Anterior cingulate cortex (tissue), 58 donors: ENCODE measurements at places on chromosomes 2 and 18.

DNA sequence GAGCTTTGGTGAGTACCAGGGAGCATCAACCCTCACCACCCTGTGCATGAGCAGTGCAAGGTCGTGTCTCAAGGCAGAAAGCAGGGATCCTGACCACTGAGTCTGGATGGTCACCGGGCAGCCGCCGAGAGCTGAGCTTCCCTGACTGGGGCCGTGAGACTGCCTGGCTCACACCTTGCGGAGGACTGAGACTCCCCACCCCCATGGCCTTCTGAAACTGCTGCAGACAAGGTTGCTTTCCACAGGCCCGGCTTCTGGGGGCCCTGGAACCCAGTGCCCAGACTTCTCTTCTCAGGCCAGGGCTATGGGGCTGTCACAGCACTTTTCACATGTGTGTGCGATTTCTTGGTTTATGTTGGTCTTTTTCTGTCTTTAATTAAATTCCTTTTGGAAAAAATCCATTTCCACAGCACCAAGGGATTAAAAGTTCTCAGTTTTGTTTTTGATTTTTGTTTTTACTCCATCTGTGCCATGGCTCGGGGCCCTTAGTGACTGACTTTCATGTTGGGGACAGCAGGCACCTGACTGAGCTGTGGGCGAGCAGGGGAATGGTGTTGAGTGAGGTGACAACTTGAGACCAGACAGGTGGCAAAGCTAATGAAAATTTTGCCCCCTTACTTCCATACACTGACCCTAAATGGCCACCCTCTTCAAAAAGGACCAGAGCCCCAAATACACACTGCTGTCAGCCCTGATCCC lies 297.9 kb downstream of the CYP26B1 start:
- DNase-seq, result no peak

GRCh38 chr2:135839713-135840112 lies 2.7 kb upstream of the LCT start:
- no peak for DNase-seq

GRCh38 chr18:57435846-57436190 lies 644 bp downstream of the ONECUT2 start:
- DNase-seq, result no peak

DNA sequence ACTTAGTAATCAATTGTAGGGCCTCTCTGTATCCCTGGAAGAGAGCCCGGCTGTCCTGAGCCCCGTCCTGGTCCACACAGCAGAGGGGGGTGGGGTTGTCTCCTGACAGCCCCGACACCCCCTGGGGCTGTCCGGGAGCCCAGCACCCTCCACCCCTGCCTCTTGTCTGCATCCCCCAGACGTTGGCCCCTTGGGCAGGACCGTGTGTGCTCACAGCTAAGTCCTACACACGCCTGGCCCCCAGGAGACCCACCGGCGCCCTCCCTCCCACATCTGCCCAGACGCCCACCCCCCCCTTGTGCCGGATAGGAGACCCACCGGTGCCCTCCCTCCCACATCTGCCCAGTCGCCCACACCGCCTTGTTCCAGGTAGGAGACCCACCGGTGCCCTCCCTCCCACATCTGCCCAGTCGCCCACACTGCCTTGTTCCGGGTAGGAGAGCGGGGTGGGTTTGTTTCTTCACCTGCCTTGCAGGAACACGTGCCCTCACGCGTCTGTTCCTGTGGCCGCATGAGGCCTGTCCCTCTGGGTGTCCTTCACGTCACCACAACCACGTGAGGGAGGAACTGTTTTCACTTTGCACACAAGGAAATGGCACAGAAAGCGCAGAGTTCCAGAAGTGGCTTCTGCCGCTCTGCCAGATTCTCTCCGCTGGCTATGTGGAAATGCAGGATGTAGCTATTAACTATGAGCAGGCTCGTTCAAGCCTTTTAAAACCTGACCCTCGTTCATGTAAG lies 61.1 kb upstream of the NFATC1 start:
- no peak for DNase-seq

DNA sequence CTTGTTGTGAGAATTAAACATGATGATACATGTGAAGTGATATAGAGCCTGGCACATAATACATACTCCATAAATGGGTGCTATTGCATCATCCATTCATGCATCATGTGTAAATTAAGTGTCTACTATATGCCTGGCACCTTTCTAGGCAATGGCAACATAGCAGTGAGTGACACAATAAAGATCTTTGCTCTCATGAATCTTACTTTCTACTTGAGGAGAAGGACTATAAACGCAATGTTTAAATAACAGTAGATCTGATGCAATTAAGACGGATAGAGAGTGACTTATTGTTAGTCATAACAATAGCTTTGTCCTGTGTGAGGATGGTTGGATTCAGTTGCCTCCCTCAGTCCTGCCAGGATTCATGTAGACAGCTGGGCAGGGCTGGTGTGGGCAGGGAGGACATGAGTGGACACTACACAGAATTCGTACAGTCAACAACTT lies 88.4 kb upstream of the NPAS2 start:
- DNase-seq, result no peak

- no peak for DNase-seq
Observed at GRCh38 chr2:172449911-172450550, 22.6 kb downstream of the ITGA6 start.

DNA sequence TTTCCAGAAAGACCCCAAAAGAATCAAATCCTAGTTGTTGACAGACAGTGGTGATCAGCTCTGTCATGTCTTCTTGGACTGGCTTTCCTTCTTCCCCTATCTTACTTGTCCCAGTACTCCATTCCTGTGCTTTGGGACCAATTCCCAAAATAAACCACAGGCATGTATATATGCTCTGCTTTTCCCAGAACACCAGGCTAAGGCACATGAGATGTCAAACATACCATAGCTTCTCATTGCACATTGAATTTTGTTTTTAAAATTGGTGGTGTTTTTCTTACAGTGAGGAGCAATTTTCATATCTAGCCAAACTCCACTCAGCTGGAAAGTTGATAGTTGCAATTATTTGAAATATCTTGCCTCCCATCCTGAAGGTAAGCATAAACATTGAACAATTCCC lies 88.9 kb upstream of the RGPD4 start:
- DNase-seq, result no peak

GRCh38 chr2:191255271-191255670 lies 10.1 kb downstream of the MYO1B start:
- no peak for DNase-seq

DNA sequence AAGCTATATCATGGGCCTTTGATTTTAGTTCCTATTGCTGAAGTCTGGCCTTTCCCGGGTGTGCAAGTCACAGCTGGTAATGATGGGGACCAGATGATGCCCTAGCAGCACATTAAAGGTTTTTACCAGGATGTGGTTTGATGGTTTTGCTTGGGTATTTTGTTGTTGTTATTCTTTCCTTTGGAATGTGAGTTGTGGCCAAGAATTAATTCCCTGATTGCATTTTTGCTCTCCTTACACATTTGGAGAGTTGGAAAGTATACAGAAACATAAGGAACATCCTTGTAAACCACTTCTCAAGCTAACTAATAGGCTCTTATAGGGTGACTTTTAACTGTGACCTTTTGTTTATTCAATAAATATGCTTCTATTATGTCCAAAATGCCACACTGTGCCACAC lies 154.1 kb upstream of the MMADHC start:
- DNase-seq, result no peak

DNA sequence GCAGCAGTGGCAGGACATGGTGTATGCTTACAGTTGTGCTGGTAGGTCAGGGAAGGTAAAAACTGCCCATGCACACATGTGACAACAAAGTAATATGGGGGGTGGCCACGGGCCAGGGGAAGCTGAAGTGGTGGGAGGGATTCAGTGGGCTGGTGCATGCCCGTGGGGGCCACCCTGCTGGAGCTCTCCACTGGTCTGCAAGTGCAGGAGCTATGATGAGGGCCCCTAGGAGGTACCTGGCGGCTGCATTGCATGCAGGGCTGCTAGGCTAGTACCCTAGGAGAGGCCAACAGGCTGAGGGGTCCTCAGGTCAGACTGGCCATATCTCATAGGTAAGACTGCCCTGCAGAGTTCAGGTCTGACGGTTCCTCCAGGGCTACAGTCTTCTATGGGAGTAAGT lies 265.9 kb downstream of the NUP35 start:
- DNase-seq, result no peak

- no peak for DNase-seq
Observed at GRCh38 chr2:241924909-241925250, 55.4 kb downstream of the RTP5 start.

DNA sequence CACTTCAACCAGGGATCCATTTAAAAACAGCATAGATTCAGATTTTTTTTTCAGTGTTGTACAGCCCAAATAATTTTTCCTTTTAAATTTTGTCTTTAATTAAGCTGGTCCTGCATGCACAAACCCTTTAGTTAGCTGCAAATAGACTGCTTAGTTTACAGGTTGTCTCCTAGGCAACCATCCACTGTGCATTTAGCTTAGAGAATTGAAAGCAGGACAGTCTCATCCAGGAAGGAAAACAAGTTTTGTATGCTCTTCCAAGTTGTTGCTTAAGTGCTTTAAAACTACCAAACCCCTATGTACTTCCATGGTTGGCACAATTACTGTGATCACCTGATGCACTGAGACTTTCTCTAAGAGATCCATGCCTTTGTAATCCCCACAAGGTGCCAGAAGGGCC lies at the start of gene MAP3K19:
TSS of gene MAP3K19 (minus strand) at position 148 of the 400 bp plus-strand sequence. CDS start 22,800 bp downstream, outside the sequence.
- no peak for DNase-seq

DNA sequence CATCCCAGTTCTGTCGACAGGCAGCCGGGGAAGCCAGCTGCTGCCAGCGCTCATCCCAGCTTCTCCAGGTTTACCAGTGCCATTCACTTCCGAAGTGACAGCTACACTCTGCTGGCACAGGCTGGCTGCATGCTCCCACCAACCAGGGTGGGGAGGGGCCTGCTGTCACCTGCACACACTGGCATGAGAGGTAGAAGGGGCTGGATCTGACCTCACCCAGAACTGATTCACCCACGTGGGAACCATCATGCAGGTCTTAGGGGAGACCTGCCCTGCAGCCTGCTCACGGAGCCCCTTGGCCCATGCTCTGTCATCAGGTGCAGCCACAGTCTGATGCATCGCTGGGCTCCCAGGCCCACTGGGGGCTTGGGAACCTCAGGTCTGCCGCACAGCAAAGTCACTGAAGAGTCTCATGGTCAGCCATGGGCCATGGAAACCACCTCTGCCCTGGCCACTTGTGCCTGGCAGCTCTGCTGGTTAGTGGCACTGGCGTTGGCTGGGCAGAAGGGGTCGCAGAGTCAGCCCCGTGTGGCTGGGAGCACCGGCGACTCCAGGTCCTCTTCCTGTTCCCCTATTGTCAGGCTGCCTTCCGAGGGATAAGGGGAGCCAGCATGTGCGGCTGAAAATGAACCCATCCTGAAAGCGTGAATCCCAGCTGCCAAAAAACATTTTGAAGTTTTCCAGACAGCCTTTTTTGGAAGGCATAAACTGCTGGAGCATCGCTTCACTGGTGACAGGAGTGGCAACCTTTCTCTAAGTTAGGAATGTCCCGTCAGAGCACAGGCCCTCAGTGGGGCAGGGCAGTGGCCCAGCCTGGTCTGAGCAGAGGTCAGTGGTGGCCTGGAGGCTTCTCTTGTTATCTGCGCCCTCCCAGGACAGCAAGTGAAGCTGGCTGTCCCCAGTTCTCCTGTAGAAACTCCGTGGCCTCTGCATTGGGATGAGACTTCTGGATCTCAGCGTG lies 157.8 kb downstream of the SEPTIN10 start:
- no peak for DNase-seq

DNA sequence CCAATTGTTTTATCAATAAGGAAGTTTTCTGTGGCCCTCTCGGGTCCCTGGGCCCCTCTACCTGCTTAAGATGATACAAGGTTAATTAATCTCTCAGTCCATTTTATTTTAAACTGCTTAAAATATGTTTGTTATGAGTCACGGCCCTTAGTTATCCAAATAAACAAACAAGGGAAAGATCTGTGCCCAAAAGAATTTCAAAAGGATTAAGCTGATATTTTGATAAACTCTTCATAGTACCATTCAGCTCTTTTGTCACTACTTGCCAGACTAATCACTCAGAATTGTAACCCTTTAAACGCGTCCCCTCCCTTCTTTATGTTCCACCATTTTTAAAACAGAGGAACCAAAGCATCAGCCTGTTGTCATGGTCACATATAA lies 144.7 kb upstream of the STK17B start:
- no peak for DNase-seq

DNA sequence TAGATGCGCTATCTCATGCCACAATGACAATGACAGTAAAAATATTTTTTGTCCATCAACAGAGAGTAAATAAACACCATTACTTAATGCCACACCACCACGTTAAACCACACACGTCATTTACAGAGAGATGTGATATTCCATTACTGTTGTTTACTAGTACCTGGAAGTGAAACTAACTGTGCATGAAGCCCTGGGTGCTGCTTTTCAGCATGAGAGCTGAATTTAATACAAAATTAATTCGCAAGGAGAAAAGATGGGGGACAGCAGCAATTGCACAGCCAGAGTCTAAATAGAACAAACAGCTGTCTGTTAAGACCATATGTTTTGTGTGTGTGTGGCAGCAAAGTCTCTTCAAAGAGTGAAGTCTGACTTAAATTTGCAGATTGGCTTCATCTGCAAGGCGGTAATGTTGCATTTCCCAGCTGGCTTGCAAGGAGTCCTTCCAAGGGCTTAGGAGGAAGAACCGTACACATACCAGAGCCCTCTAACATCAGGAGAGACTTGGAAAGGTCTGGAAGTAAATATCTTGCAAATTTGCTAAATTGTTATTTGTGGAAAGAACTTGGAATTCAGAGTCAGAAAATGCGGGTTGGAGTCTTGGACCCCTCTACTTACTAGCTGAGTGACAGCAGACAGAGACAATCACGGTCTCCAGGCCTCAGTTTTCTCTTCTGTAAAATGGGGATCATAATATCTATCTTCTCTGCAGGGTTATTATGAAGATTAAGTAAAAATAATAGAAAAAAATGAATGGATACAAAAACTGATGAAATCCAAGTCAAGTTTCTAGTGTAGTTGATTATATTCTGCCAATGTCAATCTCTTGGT lies 127.6 kb downstream of the ALPK2 start:
- DNase-seq, result no peak

- DNase-seq, result no peak
Observed at GRCh38 chr2:134207589-134208209, 46.2 kb upstream of the MGAT5 start.

DNA sequence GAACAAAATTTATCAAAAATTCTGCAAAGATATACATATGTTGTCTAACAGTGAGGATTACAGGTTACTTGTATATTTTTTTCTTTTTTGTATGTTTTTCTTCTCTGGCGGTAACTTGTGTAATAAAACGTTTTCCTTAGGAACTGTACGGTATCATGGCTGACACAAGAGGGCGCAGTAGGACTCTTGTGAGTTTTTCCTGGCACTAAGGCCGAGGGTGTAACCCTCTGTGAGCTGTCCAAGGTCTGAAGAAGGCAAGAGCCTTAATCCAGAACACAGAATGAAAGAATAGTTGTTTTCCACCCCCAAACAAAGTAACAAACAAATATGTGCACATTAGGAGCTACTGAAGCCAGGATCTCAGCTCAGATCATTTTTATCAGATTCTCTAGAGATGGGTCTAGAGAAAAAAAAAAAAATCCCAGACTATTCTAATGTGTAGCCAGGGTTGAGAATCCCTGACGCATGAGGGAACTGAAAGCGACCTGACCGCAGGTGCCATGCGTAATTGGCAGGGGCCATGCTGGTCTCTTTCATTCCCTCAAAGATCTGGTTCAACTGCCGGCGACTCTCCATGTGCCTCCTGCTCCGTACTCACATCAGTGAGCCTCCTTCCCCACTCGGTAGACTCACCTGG lies 27.0 kb downstream of the TMEM200C start:
- DNase-seq, result peak; percentile 25

GRCh38 chr2:191246820-191247380 lies 1.7 kb downstream of the MYO1B start:
- DNase-seq, result no peak

- DNase-seq, result no peak
Observed at GRCh38 chr18:3819961-3820360, 370.0 kb downstream of the TGIF1 start.
